Neural progenitor cell (in vitro differentiated cells): ENCODE measurements at places on chromosomes 4 and X.

- no peak overlapping the region for H3K27ac ChIP-seq
- H3K4me1 ChIP-seq: no peaks in the 10 kb centered on the region
- no peaks in the 10 kb centered on the region for H3K36me3 ChIP-seq
- H3K4me3 ChIP-seq: peak overlapping the region; percentile 58
- H3K27me3 ChIP-seq: no peaks in the 10 kb centered on the region
- peak; percentile 55 for DNase-seq
Measured at GRCh38 chrX:50812995-50813842, 775 bp downstream of the SHROOM4 start.

- peaks cover 13% of the 10 kb centered on the region for H3K4me1 ChIP-seq
- no peak for DNase-seq
- H3K27ac ChIP-seq: no peak overlapping the region
- peaks cover 10% of the 10 kb centered on the region for H3K36me3 ChIP-seq
- no peaks in the 10 kb centered on the region for H3K27me3 ChIP-seq
Measured at GRCh38 chr4:169119536-169119935, 109.5 kb upstream of the CBR4 start.

GRCh38 chr4:165402375-165402774, 23.6 kb downstream of the CPE start:
- no peak for DNase-seq
- no peaks in the 10 kb centered on the region for H3K27me3 ChIP-seq
- H3K36me3 ChIP-seq: no peaks in the 10 kb centered on the region

- DNase-seq: no peak
- H3K4me3 ChIP-seq: no peak overlapping the region
- no peak overlapping the region for H3K27ac ChIP-seq
- H3K27me3 ChIP-seq: no peaks in the 10 kb centered on the region
Measured at GRCh38 chr4:152399246-152399645, 136.6 kb downstream of the FBXW7 start.

DNA sequence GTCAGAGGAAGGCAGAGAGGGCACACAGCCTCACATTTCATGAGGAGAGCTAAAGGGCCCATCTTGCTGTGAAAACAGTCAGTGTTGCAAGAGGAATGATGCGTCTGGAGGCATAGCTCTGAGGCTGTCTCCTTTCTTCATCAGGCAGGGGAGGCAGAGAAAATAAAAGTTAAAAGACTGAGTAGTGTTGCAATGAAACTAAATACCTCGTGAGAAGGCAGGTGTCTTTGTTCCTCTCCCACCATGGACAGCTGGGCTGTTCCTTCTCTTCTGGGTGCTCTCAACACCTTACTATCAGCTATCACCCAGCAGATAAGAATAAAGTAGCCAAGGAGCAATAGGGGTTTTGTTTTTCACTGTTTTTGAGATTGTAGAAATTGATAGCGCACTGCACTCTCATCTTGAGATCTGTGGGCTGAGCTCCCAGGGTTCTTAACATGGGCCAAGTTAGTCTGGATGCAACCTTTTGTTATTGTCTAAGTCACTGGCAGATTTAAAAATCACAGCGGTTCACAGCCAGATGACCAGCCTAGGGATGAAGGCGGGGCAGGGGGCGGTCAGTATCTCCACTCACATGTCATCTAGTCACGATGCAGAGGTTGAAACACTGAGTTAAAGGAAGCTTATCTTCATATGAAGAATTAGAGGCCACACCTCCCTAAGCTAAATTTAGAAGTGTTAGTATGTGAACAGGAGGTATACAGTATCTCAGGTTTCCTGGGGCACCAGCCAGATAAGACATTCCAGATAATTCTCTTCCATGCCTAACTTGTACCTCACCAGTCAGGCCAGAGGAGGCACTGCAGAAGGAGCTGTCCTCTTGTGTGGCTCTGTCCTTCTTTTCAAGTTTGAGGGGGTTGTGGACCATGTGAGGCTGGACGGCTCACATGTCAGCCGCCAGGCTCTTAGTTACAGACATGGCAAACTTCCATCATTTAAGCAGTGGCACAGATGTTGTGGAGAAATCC, 36.9 kb downstream of the PARM1 start:
- no peaks in the 10 kb centered on the region for H3K4me1 ChIP-seq
- no peaks in the 10 kb centered on the region for H3K27me3 ChIP-seq
- H3K36me3 ChIP-seq: no peaks in the 10 kb centered on the region
- no peak overlapping the region for H3K4me3 ChIP-seq
- no peak overlapping the region for H3K27ac ChIP-seq

GRCh38 chrX:68902706-68903504, 74.1 kb downstream of the EFNB1 start:
- peaks cover 9% of the 10 kb centered on the region for H3K4me1 ChIP-seq
- H3K27ac ChIP-seq: no peak overlapping the region
- DNase-seq: peak; percentile 53
- H3K27me3 ChIP-seq: no peaks in the 10 kb centered on the region

DNA sequence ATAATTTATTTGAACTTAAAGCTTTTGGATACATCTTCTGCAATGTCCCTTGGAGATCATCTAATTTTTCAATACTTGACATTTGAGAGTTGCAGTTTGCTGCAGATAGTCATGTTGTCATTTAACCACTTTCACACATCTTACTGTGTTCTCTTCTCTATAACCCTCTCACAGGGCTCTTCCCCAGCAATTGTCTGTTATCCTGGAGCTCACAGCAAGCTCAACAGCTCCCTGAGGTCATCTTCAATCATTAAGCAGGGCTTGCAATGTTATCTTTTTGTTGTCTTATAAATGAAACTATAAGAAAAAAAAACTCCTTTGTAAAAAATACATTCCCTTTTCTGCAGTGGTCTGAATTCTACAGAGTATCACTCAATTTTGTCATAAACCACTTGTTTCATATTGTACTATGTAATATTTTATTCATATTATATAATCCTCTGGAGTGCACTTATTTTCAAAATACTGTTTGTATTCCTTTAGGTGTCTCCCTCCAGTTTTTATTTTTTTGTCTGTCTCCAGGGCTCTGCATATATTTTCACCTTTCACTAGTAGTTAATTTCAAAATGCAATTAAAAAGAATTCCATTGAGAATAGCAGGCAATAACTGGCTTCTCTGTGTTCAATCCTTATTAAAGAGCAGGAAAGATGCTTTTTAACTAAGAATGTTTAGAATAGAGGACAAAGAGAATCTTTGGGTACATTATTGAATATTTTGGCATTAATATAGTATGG, 106.3 kb upstream of the ARSJ start:
- H3K27me3 ChIP-seq: no peaks in the 10 kb centered on the region
- no peak overlapping the region for H3K27ac ChIP-seq
- no peak for DNase-seq
- no peaks in the 10 kb centered on the region for H3K4me1 ChIP-seq
- no peaks in the 10 kb centered on the region for H3K36me3 ChIP-seq

DNA sequence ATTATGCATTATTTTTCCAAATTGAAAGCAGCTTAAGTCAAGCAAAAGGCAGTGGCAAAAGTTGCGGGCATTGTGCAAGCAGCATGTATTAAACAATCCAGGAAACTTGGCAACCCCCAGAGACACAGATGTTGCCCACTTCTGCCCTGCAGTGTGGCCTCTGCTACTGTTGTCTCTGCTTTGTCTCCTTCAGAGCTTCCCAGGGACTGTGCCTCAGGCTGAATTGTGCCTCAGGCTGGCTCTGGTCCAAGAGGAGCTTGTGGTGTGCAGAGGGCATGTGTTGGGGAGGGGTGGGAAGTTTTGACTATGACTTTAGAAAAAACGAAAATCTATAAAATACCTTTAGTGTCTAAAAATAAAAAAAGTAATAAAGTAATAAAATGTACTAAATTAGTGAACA, 201.4 kb downstream of the CCSER1 start:
- no peaks in the 10 kb centered on the region for H3K36me3 ChIP-seq
- no peak overlapping the region for H3K4me3 ChIP-seq
- H3K4me1 ChIP-seq: peaks cover 4% of the 10 kb centered on the region
- H3K27me3 ChIP-seq: no peaks in the 10 kb centered on the region

GRCh38 chr4:97404876-97405523, 738.3 kb downstream of the STPG2 start:
- H3K27me3 ChIP-seq: no peaks in the 10 kb centered on the region
- no peak overlapping the region for H3K27ac ChIP-seq
- no peak for DNase-seq
- no peak overlapping the region for H3K4me3 ChIP-seq

DNA sequence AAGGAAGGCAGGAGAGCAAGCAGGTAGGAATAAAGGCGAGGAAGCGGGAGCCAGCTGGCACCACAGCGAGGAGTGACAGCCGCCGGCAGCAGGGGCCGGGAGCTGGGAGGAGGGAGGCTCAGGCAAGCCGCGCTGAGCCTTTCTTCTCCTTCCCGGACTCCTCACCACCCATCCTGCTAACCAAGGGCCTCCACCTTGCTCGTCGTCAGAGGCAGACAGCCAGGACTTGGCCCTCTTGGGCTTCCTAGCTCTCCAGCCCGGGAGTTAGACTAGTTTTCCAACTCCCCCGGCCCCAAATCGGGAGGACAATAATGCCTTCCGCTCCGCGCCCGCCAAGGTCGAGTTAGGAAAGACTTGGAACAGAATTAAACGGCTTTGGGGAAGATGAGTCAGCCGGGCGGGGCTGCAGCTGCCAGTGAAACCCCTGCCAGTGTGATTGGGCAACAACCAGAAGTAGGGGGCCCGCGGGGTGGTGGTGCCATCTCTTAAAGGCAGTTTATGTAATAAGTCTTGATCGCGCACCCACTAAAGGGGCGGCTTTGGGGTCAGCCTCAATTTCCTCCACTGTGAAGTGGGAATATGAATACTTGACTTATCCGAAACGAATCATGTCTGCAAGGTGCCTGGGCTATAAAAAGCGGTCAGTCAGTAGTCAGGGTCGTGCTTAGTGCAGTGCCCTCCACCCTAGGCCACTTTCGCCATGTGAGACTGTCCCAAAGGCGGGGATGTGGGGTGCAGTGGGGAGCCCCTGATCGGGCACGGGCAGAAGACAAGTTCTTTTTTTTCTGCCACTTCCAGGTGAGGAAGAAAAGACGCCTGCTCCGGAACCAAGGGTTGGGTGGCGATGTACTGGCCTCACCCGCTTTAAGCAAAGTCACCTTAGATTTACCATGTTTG, 6.7 kb upstream of the HSD17B10 start:
- no peak overlapping the region for H3K27ac ChIP-seq
- H3K4me3 ChIP-seq: peak overlapping the region; percentile 47
- peak; percentile 36 for DNase-seq
- no peaks in the 10 kb centered on the region for H3K4me1 ChIP-seq
- peaks cover 35% of the 10 kb centered on the region for H3K27me3 ChIP-seq
- no peaks in the 10 kb centered on the region for H3K36me3 ChIP-seq
